Nucleus accumbens (tissue), 56 donors: ENCODE measurements at places on chromosomes 5 and 9.

GRCh38 chr9:124720429-124721108 is 50.5 kb downstream of the NR6A1 start:
- DNase-seq: no peak

DNA sequence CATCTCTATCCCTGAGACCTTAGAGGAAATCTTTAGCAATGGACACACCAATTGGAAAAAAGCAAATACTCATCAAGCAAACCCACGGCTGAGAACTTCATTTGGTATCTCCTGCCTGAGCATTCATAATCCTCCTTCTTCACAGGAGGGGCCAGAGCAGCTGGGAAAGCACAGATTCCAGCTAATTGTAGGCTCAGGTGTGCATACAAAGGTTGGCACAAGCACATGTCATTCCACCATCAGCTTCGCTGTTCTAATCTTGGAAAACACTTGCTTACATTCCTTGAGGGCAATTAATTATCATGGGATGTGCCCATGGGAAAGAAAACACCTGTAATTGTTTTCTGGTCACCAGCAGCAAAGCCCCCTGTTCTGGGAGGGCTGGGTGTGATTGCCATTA is 376.6 kb downstream of the SPOCK1 start:
- DNase-seq: no peak

GRCh38 chr5:151708126-151708525 is 21.4 kb upstream of the SPARC start:
- no peak for DNase-seq

DNA sequence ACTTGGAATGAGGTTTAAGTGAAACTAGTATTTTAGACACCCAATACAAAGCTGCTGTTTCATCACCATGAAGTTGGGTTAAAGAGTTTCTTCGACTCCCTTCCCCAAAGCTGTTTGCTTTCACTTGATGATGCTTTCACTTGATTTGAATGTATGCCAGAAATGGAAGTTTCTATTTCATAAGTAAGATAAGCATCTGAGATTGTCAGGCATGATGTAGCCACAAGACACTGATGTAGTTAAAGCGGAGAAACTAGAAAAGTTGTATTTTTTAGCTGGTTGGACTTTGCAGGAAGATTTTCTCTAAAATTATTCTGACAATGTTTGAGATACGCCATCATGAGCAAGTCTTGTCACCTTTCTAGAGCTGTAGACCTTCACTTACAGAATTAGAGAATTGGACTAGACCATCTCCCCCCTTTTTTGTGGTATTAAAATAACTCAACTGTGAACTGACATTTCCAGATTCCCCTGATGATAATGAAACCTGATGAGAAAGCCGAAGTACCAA is 20.0 kb downstream of the MOCS2 start:
- DNase-seq: no peak

DNA sequence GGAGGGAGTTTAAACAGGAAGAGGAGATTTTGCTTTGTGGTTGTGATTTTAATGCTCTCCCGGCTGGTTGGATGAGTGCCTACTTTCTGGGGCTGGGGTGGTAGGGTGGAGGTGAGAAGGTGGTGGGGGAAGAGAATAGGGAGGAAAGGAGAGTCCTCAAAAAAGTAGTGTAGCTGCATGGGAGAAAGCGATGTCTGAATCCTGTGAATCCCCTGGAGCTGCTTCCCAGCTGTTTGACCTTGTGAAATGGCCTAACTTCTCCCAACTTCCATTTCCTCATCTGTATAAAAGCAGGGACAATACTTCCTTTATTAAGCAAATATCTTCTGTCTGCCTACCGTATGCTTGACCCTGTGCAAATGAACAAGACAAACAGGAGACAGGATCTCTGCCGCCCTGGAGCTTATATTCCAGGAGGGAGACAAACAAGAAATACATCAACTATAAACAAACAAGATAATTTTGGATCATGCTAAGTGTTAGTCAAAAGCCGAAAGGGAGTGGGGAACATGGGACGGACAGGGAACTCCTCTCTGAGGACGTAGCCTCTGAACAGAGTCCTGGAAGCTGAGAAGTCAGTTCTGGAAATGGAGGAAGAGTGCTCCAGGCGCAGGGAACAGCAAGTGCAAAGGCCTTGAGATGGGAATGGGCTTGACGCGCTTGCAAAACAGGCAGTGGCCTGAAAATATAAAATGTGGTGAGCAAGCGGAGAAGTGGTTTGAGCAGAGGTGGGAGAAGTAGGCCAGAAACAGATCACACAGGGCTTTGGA is 103.5 kb downstream of the SPRY4 start:
- DNase-seq: no peak

DNA sequence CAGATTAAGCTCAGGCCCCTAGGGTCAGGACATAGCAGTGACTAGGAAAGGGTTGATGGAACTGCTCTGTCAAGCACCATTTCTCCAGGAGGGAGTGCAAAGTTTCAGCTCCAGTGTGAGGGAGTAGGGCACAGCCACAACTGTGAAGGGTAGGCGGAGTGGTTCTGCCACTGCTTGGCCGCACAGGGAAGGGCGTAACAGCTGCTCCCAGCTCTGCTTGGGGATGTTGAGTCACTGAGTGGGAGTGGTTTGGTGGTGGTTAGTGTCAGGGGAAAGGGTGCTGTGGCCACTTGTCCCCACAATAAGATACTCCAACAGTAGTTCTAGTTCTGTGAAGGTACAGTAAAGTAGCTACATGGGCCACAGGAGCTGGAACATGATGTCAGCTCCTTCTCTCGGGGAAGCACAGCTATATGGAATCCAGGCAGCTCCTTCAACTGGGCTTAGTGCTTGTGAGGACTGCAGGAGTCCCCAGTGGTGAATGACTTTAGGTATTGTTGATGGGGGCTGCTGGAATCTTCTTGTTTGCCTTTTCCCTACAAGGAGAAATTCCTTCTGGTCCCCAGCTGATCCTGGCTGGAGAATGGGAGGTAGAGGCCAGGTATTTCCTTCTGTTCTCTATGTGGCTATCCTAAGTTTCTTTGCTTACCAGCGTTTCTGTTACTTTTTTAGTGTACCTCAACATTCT is 314.5 kb downstream of the SPATA31D1 start:
- no peak for DNase-seq

- no peak for DNase-seq
These were observed 20.8 kb downstream of the DCANP1 start for GRCh38 chr5:135426102-135427082.

DNA sequence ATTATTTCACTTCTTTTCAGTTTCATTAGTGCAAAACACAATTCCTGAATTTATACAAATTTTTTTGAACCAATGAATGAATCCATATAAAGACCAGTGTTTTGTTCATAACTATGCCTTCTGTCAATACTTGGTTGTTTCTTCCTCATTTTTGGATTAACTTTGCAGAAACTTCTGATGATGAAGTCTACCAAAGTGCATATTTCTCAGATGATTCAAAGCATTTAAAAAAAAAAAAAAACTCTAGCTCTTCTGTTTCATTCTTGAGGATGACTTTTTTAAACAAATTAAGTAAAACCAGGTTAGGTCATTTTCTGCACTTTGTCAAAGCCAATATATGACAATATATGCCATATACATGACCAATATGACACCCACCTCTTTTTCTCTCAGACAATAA is 92.6 kb downstream of the CHSY3 start:
- DNase-seq: no peak

- DNase-seq: no peak
These were observed 508.1 kb downstream of the ZNF608 start for GRCh38 chr5:124238350-124238749.

GRCh38 chr5:175671013-175671412 is 13.1 kb downstream of the HRH2 start:
- no peak for DNase-seq

DNA sequence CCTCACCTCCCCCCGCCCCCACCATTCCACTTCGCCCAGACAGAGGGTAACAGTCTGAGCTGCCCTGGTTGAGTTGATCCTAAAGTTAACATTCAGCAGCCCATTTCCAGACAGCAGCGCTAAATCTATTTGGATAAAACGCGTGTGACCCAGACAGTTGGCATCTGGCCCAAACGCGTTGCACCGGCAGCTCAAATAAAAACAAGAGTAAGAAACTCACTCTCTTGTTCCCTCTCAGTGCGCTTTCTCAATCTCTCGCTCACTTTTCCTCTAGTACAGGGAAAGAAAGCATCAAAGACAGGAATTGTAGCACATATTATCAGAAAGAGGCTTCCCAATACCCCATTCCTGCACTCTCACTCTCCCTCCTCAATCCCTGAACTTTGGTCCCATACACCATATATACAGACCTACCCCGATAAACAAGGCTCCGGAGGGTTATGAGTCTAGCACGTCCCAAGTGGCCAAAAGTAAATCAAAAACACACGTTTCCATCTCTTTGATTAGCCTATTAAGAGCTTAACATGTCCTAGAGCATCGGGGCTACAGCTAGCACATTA is 1.3 kb downstream of the ADAMTS6 start:
- peak; percentile 16 for DNase-seq

DNA sequence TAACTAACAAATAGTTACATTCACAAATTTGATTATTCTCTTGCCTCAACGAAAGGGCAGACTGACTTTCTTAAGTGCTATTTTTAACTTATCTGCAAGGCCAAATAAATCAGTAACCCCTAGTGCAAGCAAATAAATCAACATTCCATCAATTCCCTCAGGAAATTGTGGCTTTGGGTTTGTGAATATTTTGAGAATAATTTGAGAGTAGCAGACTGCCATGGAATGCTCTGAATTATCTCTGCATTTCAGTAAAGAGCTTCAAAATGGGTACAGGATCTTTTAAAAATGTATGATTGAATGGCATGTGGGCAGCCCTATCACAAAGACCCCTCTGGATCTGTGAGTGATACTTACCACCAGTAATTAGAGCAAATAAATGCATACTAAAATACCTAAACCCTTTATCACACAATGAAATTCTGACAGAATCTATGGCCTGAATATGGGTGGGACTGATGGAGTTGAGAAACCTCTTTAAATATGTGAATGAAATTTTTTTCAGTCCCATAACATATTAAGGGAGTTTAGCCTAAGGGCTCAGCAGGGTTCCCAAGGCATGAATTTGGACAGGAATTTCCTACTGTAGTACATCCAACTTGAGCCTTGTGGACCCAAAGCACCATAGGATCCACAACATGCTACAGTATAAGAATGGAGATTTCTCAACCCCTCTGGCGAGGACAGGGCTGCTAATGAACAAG is 92.5 kb upstream of the ITGA2 start:
- no peak for DNase-seq

GRCh38 chr9:87827341-87827740 is 55.3 kb upstream of the SPATA31E1 start:
- no peak for DNase-seq

- no peak for DNase-seq
These were observed 35.5 kb downstream of the ADAM19 start for GRCh38 chr5:157540124-157540523.

- DNase-seq: peak; percentile 32
These were observed 343 bp downstream of the KIAA0825 start for GRCh38 chr5:94618029-94618492.

DNA sequence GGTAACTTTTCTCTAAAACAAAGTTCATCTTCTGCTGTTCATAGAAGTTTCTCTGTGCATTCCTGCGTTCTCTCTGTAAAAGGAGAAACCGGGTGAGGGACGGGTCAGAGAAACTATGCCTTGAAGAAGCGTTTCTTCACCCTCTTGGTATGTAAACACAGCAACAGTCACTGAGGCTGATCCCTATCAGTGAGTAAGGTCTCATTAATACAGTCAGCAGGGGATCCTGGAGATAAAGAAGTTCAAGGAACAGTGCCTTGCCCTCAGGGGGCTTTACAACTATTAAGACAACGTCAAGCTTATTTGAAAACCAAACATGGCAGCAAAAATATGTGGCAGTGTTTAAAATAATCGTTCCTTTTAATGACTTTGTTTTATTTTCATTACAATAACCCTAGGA is 202.9 kb upstream of the IL12B start:
- DNase-seq: no peak

DNA sequence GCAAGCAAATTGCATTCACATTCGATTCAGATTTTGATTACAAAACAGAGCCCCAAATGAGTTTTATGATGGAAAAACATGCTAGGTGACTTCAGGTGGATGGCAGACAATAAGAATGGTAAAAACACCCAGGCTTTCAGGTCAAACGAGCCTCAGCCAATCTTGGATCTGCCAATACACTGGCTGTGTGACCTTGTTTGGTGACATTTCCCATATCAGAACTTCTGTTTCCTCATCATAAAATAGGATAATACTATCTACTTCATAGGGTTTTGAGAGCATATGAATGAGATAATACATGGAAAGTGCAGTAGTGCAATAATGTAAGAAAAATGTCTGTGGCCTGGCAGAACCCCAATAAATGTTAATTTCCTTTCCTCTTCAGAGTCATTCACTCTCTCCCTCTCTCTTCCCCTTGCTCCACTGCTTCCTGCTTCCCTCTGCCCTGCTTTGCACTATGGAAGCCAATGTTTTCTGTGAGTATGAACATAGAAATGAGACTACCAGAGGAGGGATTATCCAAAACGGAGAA is 54.7 kb downstream of the SH3RF2 start:
- DNase-seq: no peak

DNA sequence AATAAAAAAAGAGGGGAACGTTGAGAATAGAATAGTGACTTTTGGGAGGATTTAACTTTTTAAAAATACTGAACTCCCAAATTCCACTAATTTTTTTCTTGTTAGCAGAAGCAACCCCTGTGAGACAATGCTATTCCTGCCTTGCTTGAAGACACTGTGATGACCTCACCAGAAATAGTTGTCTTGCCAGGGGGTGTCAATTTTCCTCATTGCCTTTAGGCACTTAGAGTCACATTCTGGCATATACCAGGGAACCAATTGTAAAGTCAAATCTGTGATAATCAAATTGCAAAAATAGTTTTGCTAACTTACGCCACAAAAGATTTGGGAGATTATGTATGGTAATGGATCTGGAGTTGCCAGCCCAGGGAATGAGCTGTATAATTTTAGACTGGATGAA is 42.8 kb upstream of the RPS23 start:
- DNase-seq: no peak
